ENCODE measurements at places on chromosomes 2 and 18.

DNA sequence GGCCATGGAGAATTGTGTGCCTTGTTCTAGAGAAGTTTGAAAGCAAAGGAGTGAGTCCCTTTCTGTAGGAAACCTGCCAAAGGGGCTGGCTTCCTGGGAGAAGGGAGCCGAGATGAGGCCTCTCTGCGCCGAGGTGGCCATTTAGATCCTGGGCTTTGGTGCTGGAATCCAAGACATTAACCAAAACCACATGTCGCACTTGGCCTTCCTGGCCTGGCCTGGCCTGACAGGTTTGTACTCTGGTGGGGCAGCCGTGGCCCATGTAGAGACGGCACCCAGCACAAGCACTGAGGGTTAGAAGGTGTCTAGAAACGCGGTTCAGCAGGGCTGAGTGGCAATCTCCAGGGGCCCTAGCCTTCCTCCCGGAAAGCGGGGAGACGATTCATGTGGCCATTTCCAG, 7.1 kb downstream of the CNNM3 start:
- DNase-seq = no peak

GRCh38 chr2:229610872-229611271, 103.5 kb downstream of the DNER start:
- no peak for DNase-seq

DNA sequence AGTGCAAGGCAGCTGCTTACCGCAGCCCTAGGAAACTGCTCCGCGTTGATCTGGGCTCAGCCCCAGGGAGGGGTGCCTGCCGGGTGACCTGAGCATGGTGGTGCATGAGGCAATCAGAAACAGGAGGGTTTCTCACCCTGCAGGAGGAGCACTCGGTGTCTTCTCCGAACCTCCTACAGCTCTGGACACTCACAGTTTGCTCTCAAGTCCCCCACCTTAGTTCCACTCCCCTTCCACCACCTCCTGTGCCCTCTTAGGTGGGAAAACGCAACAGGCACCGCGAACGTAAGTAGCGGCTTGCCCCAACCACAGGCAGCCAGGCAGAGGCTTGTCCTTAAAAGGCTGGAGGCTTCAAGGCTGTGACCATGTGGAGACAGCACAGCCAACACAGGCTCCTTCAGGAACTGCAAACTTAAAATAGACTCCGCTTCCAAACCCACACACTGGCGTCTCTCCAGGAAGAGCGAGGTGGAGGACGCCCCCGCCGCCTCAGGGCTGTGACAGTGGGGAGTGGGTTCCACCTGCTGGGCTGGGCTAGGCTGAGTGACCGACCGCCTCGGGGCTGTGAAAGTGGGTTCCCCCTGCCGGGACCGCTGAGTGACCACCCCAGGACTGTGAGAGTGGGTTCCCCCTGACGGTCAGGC, 71.6 kb downstream of the NDUFA10 start:
- DNase-seq = no peak

DNA sequence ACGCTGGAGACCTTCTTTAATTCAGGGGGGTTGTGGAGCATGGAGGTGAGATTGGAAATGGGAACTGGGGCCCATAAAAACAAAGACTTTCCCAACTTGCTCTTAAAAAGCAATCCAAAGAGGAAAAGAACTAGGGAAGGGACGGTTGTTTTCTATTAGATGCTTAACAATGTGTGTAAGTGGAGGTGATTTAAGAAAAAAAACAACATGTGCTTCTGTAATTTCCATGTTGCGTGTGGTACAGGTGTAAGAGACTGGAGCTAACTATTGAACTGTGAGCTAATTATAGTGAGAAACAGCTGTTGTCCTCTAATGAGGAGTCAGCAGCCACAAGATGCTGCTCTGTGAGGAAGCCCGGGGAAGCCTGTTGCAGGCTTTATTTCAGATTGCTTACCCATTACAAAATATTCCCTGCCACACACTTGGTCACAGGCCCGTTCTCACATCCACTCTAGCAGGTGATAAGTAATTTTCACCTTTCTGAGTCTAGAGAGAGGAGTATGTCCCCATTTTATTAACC, 280.6 kb upstream of the PARD3B start:
- no peak for DNase-seq

DNA sequence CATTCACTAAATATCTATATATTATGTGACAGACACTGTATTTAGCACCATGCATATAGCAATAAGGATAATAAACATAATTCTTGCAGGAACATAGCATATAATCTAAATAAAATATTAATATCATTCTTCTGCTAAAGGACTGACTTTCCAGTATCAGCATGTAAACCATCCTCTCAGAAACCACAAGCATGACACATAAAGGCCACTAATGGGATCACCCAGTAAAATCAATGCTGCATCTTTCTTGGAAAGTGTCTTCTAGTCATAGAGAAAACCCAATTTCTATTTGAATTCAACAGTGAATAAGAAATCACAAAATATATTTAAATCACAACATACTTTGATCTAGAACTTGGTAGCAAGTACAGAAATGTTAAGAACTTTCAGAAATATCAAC, 5.8 kb upstream of the LRP1B start:
- DNase-seq = no peak

DNA sequence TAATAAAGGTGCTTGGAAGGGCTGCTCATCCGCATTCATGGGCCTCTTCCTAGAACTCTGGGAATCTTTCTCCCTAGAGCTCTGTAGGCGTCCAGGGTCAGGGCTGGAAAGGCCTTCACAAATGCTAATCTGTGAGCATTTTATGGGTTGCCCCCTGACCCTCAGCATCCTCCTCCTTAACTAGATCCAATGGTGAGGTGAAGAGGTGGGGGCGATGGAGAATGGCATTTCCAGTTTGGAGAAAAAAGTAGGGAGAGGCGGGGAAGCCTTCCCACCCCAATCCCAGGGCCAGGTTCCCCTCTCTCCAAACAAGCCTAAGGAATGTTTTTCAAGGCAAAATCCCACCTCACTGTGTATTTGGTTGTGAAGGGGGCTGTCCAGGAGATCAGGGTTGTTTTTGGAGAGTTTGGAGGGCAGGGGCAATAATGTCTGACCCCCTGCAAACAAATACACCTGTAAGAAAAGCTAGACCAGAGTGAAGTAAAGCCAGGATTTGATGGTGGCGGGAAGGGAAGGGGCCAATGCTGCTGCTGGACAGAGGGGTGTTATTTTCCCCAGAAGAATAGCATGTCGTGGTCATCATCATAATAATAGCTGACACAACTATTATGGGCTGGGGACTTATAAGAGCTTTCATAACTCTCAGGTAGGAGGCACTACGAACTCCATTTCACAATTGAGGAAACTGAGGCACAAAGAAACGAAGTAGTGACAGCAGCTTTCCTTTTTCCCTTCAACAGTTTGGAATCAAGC, 1.4 kb upstream of the MYCN start:
- DNase-seq = no peak

DNA sequence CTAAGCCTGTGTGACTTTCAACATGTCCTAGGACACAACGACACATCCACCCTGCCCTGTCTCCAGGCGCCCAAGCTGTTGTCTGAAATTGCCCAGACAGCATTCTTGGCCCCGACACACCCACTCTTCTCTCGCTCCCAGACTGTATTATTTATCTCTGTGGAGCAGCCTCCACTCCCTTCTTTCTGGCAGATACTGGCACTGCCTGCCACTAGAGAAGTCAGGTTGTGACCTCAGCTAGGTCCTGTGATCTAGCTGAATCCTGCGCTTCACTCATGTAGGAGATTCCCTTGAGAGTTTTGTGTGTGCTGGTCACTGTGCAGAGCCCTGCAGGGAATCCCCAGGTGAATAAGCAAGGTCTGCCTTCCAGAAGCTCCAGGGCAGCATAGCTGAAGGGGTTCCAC, 77.1 kb upstream of the TNP1 start:
- DNase-seq = no peak

DNA sequence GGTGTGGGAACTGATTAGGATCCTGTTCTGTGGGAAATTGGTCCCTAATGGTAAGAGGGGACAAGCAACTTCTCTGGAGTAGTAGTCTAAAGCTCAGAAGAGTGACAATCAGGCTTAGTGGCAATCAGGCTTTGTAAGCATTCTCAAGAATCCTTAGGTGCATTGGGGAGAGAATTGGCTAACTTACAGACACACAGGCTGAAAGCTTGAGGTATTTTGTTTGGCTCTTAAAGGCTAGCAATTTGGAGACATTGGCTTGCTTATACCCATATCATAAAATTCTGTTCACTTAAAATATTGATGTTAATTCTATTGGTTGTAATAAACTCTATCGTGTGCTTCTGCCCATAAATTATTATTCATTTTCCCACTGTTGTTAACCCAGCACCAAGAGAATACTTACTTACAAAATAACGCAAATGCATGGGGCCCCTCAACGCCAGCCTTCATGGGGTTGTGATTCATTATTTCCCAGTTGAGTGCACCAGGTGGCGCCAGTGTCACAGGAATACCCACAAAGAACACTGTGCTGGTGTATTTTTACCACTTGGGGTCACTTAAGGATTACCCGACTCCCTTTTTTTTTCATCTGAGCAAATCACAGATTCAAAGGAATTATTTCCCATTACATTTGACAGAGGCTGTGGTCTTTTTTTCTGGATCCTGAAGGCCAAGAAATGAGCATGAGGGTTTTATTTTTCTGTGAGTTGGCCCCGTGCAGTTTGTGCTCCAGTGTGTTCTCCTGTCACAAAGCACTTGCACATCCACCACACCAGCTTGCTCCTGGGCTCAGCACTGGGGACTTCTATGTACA, 45.5 kb downstream of the DDX1 start:
- DNase-seq = peak; percentile 10

GRCh38 chr2:6926071-6926732, 9.0 kb downstream of the RNF144A start:
- no peak for DNase-seq

- peak; percentile 12 for DNase-seq
Observed at GRCh38 chr2:112690853-112691401, 29.9 kb upstream of the NT5DC4 start.

DNA sequence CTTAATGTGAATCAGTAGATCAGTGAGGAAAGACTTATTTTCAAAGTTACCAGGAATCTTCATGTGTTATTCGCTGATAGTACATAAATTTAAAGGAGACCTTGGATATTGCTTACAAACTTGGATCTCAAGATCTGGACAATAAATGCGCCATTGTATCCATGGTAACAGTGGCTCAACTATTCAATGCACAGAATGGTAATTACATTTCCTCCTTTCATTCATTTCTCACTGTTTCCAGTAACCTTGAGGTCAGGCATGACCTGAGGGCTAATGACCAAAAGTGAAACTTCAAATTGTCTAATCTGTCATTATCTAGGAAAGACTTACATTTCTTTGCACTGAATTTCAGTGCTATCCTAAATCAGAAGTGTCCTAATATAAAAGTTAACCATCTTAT, 8.1 kb downstream of the LRP2 start:
- DNase-seq = no peak

DNA sequence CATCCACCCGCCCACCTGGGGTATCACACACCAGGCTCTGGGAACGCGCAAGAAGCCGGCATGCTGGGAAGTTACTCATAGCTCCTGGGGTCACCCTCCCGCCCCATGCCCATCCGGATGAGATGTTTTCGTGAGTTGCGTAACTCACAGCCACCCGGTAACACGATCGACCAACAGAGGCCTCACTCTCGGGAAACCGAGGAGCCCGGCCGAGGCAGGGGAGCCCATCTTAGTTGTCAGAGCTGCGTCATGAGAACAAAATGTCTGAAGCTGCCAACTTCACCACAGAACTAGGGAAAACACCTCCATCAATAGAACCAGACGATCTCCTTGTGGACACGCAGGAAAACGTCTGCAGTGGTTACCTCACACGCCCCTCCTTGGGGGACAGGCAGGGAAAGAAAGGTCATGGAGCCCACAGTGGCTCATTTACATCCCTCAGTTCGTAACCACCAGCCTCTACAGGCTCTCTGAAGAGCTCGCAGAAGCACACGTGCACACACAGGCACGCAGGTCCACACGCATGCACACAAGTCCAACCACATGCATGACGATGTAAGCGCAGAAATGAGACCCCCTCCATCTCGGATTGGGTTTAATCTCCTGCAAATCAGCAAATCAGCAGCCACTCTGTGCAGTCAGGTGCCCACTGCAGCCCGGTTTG, 26.2 kb downstream of the ADI1 start:
- DNase-seq = no peak

GRCh38 chr2:29250977-29251376, 135.8 kb downstream of the CLIP4 start:
- no peak for DNase-seq

DNA sequence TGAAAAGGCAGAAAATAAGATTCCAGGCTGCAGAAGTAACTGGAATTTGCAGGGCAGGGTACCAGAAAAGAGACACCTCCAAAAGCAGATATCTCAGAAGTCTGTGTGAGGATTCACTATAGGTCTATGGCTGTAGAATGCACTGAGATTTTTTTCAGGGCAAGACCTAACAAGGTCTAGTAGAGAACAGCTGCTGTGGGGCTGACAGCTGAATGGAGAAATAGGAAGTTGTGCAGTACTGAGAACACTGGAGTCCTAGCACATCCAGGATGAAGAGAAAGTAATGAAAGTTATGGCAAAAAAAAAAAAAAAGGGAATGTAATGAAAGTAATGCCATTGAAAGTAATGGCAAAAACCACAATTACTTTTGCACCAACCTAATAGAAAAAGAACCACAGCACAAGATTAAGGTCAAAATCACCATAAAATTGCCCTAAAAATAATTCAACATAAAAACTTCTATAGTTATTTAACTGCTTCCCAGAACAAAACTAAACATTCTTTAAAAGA, 57.3 kb downstream of the CPO start:
- DNase-seq = no peak

GRCh38 chr18:12296457-12296856, 11.6 kb upstream of the TUBB6 start:
- no peak for DNase-seq

GRCh38 chr2:69770193-69770702, 28.3 kb downstream of the ANXA4 start:
- no peak for DNase-seq

Data from NCI-H774 (cell line).